ENCODE measurements at places on chromosomes 2 and 18.

DNA sequence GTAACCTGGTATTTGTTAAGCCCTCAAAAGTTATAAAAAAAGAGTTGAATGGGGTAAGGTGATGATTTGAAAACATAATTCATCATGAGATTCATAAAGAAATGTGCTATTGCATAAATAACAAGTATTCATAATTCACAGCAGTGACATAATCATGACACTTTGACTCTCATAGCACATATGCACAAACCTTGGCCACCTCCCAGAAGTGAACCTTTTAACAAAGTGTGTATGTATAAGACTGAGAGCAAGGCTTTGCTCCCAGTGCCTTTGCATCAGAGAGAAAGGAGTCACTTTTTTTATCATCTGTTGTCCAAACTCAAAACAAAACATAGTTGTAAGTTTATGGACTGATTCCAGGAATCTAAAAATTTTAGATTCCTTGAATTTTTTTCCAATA lies 15.0 kb upstream of the HTR2B start:
- DNase-seq = no peak

- DNase-seq = no peak
Measured at GRCh38 chr2:235900631-235901030, 267.6 kb downstream of the GBX2 start.

DNA sequence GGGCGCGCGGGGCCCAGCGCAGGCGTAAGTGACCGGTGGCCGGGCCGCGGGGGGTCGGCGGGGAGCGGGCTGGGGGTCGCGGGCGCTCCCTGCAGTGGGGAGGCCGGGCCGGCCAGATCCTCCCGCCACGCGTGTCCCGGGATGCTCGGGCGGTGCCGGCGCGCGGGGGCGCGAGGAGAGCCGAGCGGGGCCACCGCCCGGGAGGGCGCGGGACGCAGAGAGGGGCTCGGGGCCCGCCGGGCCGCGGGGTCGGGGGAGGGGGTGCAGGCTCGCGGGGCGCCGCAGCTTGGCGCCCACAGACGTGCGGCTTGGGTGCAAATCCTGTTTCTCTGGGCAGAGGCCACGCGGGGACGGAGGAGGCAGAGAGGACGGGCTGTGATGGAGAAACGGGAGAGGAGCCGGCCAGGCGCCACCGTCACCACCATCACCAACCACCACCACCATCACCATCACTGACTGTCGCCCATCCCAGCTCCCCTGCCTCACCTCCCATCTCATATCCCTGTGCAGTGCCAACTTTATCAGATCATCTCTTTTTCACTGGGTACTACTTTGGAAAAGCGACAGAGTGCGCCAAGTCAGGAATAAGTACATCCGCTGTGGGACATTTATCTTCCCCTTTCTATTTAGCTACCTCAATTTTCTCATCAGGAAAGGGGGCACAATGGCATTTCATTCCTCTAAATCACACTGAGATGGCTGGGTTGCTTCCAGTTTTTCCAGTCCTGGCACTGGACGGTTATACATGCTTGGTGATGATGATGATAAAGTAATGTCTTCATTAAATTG lies 97.2 kb upstream of the GPR45 start:
- DNase-seq = no peak

GRCh38 chr2:18900691-18901141 lies 311.3 kb upstream of the NT5C1B start:
- DNase-seq = no peak

GRCh38 chr2:240998995-240999791 lies 775 bp downstream of the SNED1 start:
- no peak for DNase-seq

- DNase-seq = no peak
Measured at GRCh38 chr2:127678531-127678930, 3.2 kb upstream of the LIMS2 start.

- no peak for DNase-seq
Measured at GRCh38 chr2:8502316-8502715, 179.5 kb upstream of the ID2 start.

GRCh38 chr2:66872081-66872985 lies 437.4 kb downstream of the MEIS1 start:
- DNase-seq = no peak

DNA sequence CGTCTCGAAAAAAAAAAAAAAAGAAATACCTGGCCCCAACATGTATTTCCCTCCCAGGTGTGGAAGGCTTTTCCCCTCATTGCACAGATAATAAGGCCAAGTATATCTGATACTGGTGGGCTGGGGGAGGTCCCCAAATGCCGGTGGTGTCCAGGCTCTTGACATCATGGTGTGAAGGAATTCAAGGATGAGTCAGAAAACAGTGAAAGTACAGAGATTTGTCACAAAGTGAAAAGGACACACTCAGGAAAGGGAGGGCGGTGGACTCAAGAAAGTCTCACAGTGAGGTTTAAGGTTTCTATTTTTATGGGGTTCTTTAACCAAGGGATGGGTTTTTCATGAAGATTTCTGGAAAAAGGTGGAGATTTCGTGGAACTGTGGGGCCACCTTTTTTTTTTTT lies 37.8 kb upstream of the FZD5 start:
- no peak for DNase-seq

DNA sequence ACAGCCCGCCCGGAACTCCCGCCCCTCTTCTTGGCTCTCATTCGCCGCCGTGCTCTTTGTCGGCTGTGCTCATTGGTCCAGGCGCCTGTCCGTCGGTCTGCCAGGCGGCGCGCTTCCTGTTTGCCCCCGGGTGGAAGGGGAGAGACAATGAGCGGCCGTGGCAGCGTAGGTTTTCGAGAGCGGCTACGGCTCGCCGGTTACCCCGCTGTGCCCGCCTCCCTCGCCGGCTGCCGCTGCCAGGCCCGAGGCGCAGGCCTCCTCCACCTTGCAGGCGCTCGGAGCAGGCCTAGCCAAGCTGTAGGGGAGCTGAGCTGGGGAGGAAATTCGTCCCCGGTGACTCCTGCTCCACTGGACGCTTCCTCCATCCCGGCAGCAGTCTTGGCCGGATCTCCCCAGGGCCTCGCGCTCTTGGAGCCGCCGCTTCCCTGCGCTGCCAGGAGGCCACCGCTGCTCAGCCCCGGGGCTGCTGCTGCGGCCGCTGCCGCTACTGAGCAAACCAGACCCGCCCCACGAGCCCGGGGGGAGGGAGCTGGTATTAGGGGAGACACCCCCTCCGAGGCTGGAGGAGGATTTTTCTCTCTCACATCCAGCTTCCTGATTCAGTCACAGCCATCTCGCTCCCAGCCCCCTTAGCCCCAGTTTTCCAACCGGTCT lies at the start of gene SP3:
TSS of gene SP3 (minus strand) at position 2 of the 654 bp plus-strand sequence. CDS start 202 bp downstream, outside the sequence.
- peak; percentile 94 for DNase-seq

DNA sequence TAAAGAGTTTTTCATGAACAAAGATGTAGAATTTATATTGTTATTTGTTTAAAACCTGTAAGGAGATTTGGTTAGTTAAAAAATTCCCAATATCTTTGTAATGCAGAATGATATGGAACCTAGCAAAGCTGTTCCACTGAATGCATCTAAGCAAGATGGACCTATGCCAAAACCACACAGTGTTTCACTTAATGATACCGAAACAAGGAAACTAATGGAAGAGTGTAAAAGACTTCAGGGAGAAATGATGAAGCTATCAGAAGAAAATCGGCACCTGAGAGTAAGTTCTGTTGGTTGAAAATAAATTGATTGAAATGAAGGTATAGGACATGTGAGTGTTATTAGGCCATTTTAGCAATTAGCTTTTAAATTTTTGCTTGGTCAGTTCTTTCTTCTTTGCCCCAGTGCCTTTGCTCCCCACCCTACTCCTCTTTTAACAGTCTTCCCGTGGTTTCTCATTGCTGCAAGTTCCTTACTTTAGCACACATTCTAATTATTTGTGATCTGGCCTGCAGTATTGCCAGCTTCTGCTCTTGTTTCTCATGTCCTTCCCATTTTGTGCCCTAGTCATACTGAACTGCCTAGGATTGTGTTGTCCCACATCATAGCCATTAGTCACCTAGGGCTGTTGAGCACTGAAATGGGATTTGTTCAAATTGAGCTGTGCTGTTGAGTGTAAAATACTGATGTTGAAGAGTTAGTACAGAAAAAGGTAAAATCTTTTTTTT lies 36.6 kb downstream of the VAPA start:
- no peak for DNase-seq

- no peak for DNase-seq
Measured at GRCh38 chr2:220499225-220499624, 871.8 kb downstream of the SLC4A3 start.

- DNase-seq = no peak
Measured at GRCh38 chr2:206565666-206566065, 76.6 kb upstream of the FAM237A start.

- no peak for DNase-seq
Measured at GRCh38 chr18:23595591-23595990, 9.3 kb upstream of the NPC1 start.

GRCh38 chr2:199583676-199584075 lies 125.9 kb upstream of the SATB2 start:
- no peak for DNase-seq

DNA sequence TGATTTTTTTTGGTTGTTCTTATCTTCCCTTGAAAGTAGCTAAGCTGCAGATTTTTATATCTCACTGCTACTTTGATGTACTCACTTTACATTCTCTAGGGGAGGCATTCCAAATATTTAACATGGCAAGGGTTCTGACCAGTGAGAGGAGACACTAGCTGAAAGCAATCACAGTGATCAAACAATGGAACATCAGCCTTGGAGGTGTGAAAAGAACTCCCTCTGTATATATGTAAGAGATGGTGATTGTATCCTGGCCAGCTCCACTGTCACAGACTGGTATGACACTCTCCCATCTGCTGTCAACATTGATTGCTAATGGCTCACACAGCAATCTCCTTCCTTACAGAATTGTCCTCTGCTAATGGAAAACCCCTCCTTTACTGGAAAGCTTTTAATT lies 291.7 kb upstream of the CDH19 start:
- no peak for DNase-seq

DNA sequence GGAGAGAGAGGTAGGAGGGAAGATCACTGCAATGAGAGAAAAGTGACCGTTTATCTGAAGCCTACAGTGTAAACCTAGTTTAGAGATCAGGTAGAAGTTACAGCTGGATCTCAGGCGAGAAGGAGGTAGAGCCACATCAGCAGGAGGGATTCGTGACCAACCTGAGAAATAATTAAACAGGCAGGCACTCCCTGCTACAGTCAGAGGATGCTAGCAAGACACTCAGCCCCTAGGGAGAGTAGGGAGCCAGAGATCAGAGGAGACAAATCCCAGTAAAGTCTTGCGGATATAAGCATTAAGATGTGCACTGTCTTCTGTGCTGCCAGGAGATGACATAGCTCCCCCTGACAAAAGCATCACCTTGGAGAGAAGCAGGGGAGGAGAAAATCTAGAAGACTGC lies 629.1 kb upstream of the SLC39A10 start:
- DNase-seq = no peak

DNA sequence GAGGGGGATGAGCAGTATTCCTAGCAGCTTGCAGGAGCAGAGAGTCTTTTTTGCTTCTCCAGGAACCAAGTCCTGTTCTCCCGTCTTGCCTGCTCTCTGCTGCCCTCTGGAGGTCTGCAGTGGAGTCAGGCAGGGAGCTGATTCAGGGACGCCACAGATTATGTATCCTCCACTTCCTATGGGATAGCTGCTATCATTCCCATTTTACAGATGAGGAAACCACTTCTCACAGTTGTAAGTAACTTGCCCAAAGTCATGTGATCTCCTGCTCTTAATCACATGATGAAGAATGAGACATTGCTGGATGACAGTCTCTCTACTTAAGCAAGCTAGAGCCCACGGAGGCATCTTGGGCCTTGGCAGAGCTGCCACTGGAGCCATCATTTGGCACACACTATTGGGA lies 8.3 kb downstream of the SLC4A5 start:
- peak; percentile 20 for DNase-seq

- DNase-seq = no peak
Measured at GRCh38 chr2:47211497-47212011, 56.4 kb upstream of the STPG4 start.

DNA sequence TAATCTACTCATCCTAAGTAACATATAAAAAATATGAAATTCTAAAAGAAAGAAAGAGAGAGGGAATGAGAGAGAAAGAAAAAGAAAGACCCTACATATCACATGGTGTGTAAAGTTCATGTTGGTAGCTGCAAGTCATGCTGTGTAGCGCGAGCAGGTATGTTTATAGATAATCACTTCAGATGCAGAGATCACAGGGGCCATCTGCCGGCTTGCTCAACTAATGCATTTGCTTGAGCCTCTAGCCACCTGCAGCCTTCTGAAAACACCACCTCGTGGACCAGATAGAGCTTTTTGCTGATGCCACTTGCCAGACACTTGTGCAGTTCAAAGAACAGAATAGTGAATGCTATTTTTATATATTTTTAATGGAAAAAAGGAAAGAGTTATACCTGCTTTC lies 37.6 kb downstream of the CDH7 start:
- peak; percentile 56 for DNase-seq

DNA sequence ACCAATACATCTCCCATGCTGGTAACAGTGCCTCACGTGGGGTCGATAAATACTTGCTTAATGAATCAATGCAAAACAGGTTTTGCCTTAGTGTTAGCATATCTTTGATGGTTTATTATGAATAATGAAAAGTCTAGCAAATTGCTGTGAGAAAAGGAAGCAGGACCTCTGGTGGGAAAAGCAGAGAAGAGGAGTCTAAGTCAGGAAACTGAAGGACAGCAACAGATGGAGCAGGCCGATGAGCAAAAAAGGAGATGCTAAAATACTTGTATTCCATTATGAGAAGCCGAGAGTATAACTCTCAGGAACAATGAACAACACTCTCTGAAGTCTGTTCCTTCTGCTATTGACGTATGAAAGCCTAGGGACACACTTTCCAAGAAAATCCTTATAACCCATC lies 555.2 kb upstream of the KLHL29 start:
- DNase-seq = no peak

GRCh38 chr2:239890206-239890746 lies 134.9 kb downstream of the NDUFA10 start:
- no peak for DNase-seq
